ENCODE measurements at places on chromosomes 13 and 19. TPM values are rescaled to one million over a fixed set of nuclear protein-coding genes. Genes with fewer than 3 reads are reported as not detected.
A peak's percentile ranks its signal among the peaks of the same experiment; 100 is the strongest.

BAX gene
- total RNA-seq, result 141 TPM

CNMD gene
- total RNA-seq, result not detected

IGFL1 gene
- total RNA-seq, result not detected

DNA sequence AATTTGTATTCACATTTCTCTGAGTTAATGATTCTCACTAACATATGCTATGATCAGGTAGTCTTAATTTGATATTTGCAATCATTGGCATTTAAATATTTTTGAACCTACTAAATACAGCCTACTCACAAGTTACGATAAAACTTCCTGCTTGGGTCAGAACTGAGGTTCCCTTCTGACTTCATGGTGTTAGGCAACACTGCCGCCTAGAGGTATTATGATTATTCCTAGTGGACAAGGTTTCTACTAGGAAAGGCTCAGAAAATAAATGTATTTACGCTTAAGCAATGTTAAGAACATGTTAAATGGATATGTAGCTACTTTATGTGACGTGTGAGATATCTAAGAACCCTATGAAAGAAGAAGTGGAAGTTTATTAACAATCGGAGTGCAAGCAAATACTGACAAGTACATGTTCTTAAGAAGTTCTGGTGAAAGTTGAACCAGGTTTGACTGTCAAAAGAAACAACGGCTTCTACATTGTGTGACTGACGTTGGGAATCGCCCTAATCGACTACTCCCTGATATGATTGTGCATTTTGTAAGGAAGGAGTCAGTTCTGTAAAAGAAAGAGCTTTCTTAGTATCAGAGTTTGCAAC is 1395.8 kb downstream of the SLITRK5 start:
- no peak overlapping the region for H3K4me3 ChIP-seq
- H3K4me1 ChIP-seq, result no peaks in the 10 kb centered on the region
- H3K27me3 ChIP-seq, result no peaks in the 10 kb centered on the region
- H3K36me3 ChIP-seq, result no peaks in the 10 kb centered on the region
- DNase-seq, result no peak

- no peak for DNase-seq
- no peaks in the 10 kb centered on the region for H3K4me1 ChIP-seq
- no peak overlapping the region for H3K4me3 ChIP-seq
- no peaks in the 10 kb centered on the region for H3K27me3 ChIP-seq
- H3K36me3 ChIP-seq, result peaks cover 5% of the 10 kb centered on the region
Observed at GRCh38 chr13:114045113-114045735, 71.3 kb upstream of the C13orf46 start.

DNA sequence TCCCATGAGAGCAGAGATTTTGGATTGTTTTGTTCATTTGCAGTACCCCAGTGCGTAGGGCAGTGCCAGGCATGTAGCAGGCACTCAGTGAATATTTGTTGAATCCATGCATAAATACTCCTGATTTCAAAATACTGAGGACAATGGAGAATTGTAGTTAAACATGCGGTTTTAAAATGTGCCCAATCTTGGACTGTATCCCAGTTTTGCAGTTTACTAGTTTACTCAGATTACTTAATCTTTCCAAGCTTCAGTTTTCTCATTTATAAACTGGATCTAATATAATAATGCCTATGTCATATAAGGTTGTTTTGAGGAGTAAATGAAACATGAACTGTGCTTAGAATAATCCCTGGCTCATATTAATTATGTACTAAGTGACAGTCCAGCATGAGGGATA is 39.0 kb downstream of the RCBTB2 start:
- H3K4me1 ChIP-seq, result no peaks in the 10 kb centered on the region
- no peak overlapping the region for H3K4me3 ChIP-seq

DNA sequence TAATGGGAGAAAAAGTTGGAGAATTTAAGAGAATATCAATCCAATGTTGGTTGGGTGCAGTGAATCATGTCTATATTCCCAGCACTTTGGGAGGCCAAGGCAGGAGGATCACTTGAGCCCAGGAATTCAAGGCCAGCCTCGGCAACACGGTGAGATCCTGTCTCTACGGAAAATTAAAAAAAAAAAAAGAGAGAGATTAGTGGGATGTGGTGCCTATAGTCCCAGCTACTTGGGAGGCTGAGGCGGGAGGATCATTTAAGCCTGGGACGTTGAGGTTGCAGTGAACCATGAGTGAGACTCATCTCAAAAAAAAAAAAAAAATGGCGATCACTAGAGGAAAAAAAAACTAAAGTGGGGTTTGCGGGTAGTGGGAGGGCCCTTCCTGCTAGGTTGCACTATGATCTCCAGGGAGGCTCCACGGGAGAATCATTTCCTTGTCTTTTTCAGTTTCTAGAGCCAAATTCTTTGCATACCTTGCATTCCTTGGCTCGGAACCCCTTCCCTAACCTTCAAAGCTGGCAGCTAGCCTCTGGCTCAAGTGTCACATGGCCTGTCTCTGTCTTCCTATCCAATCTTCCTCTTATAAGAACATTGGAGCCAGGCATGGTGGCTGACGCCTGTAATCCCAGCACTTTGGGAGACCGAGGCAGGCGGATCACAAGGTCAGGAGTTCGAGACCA is 5.8 kb upstream of the ERCC2 start:
- peak; percentile 69 for DNase-seq
- no peaks in the 10 kb centered on the region for H3K27me3 ChIP-seq
- H3K27ac ChIP-seq, result peak overlapping the region; percentile 78
- H3K4me1 ChIP-seq, result peaks cover 12% of the 10 kb centered on the region
- H3K36me3 ChIP-seq, result peaks cover 41% of the 10 kb centered on the region

- peak overlapping the region; percentile 23 for H3K27ac ChIP-seq
- H3K36me3 ChIP-seq, result peaks cover 49% of the 10 kb centered on the region
- H3K4me3 ChIP-seq, result peak overlapping the region; percentile 71
- no peaks in the 10 kb centered on the region for H3K4me1 ChIP-seq
- DNase-seq, result peak; percentile 22
Observed at GRCh38 chr19:33797802-33798671, 1.4 kb downstream of the KCTD15 start.

DNA sequence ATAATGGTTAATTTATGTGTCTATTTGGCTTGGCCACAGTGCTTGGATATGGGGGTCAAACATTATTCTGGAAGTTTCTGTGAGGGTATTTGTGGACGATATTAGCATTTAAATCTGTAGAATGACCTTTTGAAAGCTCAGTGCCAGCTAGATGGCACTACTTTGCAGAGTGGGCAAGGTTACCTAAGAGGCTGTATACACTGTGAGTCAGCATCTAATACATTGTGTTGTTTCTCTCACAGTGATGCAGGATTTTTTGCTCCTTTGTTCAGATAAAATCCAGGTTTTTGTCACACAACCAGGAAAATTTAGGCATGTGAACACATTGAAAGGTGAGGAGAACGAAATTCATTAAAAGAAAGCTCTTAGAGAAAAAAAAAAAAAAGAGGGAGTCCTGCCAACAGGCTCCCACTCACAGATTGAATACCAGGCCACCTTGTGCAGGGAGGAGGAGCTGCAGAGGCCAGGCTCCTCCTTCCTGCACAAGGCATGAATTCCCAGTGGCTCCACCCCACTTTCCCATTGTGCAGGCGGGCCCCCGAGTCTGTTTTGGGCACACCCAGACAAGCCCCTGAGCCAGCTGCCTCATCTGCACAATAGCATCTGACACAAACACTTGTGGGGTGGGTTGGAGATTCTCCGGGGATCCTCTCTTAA is 551.0 kb upstream of the ATXN8OS start:
- H3K4me3 ChIP-seq, result no peak overlapping the region
- no peak overlapping the region for H3K27ac ChIP-seq
- no peak for DNase-seq
- no peaks in the 10 kb centered on the region for H3K27me3 ChIP-seq
- no peaks in the 10 kb centered on the region for H3K36me3 ChIP-seq
- no peaks in the 10 kb centered on the region for H3K4me1 ChIP-seq

GRCh38 chr13:32925506-32925905 is 90.7 kb upstream of the KL start:
- DNase-seq, result no peak
- H3K4me1 ChIP-seq, result no peaks in the 10 kb centered on the region
- H3K27ac ChIP-seq, result no peak overlapping the region
- no peaks in the 10 kb centered on the region for H3K36me3 ChIP-seq
- no peaks in the 10 kb centered on the region for H3K27me3 ChIP-seq

DNA sequence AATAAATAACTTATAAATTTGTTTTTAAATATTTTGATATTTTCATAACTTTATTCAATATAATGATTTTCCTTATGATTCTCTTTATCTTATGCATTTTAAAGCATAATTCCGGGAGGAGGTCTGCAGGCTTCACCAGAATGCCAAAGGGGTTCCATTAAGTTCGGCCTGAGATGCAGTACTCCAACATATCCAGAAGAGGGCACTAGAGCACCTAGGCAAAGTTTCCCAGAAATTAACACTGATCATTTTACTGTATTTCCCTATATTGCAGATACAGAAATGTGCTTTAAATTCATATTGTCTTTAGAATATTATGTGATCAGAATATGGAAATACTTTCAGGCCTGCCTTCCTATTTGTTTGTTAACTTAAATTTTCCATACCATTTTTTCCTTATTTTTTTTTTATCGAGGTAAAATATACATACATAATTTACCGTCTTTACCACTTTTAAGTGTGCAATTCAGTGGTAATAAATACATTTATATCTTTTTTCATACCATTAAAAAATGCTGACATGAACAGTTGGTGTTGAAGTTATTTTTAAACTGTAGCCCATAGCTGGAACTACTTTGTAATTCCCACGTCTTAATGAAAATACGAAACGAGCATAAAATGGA is 58.9 kb upstream of the TM9SF2 start:
- DNase-seq, result no peak
- no peak overlapping the region for H3K27ac ChIP-seq
- no peaks in the 10 kb centered on the region for H3K36me3 ChIP-seq
- H3K4me1 ChIP-seq, result no peaks in the 10 kb centered on the region
- peaks cover 12% of the 10 kb centered on the region for H3K27me3 ChIP-seq
- no peak overlapping the region for H3K4me3 ChIP-seq

All from Calu3 (cell line).